SJSA1 (cell line): ENCODE measurements at places on chromosomes 7 and 10.

DNA sequence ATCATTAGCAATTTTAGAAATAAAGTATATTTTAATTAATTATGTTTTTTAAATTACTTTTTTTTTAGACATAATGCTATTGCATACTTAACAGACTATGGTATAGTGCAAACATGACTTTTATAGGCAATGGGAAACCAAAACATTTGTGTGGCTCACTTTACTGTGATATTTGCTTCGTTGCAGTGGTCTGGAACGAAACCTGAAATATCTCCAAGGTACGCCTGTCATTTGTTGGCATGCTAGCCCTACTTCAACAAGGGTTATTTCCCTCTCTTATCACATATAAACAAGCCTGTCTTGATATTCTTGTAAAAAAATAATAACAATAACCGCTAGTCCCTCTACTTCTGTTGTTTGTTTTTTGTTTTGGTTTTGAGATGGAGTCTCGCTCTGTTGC lies 74.2 kb downstream of the TYW1B start:
- H3K4me1 ChIP-seq, result no peaks in the 10 kb centered on the region
- no peak overlapping the region for H3K27ac ChIP-seq
- H3K4me3 ChIP-seq, result no peak overlapping the region
- no peaks in the 10 kb centered on the region for H3K36me3 ChIP-seq
- no peaks in the 10 kb centered on the region for H3K27me3 ChIP-seq

DNA sequence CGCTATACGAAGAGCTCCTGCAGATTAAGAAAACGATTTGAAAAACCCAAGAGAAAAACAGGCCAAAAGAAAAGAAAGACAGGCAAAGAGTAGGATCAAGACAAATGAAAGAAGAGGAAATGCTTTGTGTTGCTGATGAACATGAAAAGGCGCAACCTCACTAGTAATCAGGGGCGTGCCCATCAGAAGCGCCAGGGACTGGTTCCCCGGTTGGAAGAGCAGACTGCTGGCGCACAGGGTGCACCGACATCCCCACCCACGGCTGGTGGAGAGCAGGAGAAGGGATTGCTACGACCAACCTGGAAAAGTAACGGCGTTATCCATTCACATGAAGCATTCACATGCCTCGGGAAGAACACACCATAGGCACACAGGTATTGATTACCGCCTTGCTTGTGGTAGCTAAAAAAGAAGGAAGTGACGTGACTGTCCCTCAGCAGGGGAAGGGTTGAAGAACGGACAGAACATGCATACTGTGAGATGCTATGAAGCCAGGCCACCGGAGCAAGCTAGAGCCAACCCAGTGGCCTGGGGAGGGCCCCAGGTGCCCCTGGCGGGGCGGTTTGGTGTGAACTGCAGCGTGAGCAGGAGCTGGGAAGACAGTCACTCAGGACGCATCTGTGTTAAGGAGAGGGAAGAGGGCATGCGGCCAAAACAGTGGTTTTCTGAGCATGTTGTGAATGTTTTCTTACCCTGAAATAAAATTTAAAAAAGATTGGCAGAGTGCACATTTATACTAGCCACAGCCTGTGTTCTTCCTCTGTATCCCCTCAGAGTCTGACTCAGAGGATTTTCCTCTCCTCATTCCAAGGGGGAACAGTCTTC lies 18.3 kb downstream of the AGAP3 start:
- DNase-seq, result peak; percentile 37
- peaks cover 15% of the 10 kb centered on the region for H3K4me1 ChIP-seq
- H3K36me3 ChIP-seq, result peaks cover 3% of the 10 kb centered on the region; the same call in 1 of the 2 replicates
- H3K4me3 ChIP-seq, result no peak overlapping the region
- H3K27ac ChIP-seq, result no peak overlapping the region
- H3K27me3 ChIP-seq, result no peaks in the 10 kb centered on the region

GRCh38 chr7:572416-573268 lies 53.0 kb upstream of the PDGFA start:
- H3K27ac ChIP-seq, result no peak overlapping the region
- no peaks in the 10 kb centered on the region for H3K36me3 ChIP-seq
- DNase-seq, result no peak
- no peaks in the 10 kb centered on the region for H3K4me1 ChIP-seq
- no peak overlapping the region for H3K4me3 ChIP-seq

- peak; percentile 1 for DNase-seq
- no peaks in the 10 kb centered on the region for H3K36me3 ChIP-seq
- no peaks in the 10 kb centered on the region for H3K4me1 ChIP-seq
- H3K27ac ChIP-seq, result no peak overlapping the region
Observed at GRCh38 chr7:52017802-52018679, 701.4 kb upstream of the COBL start.

- no peak overlapping the region for H3K4me3 ChIP-seq
- no peaks in the 10 kb centered on the region for H3K36me3 ChIP-seq
- no peak for DNase-seq
Observed at GRCh38 chr10:1249142-1249920, 193.1 kb downstream of the WDR37 start.

DNA sequence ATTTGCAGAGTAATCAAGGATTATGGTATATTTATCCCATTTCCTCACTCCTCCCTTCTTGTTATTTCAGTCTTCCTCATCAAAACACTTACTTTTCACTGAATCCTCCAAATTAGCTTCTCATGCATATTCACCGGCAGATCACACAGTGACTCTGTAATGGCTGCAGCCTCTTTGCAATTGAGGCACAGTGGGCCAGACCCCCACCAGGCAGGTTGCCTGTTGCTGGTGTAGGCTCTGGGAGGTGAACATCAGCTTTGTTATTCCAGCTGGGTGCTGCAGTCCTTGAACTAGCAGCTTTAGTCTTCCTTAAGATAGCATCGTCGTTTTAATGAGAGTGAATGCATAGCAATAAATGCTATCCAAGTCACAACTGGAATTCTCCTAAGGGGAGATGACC lies 449.3 kb downstream of the CNTNAP2 start:
- no peak overlapping the region for H3K4me3 ChIP-seq
- H3K4me1 ChIP-seq, result no peaks in the 10 kb centered on the region
- no peaks in the 10 kb centered on the region for H3K36me3 ChIP-seq
- DNase-seq, result no peak
- no peaks in the 10 kb centered on the region for H3K27me3 ChIP-seq
- H3K27ac ChIP-seq, result no peak overlapping the region
